Brain microvascular endothelial cell (primary cell): ENCODE measurements at places on chromosomes 5 and 9.

DNA sequence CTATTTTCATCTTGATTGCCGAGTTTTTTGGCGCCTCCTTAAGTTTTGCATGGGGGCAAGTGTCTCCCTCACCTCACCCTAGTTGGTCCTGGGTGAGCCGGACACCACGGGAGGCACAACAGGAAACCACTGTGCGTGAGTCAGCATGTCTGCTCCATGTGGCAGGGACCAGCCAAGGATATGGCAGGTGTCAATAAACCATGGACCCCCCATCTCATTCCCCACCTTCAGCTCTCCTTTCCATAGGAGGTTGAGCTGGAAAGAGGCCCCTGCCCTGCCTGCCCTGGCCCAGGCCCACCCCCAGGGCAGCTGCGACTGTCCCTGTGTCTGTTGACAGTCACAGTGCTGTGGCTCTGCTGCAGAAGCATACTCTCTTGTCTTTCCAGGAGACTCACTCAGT lies 3.1 kb downstream of the SPACA9 start:
- no peak for DNase-seq

DNA sequence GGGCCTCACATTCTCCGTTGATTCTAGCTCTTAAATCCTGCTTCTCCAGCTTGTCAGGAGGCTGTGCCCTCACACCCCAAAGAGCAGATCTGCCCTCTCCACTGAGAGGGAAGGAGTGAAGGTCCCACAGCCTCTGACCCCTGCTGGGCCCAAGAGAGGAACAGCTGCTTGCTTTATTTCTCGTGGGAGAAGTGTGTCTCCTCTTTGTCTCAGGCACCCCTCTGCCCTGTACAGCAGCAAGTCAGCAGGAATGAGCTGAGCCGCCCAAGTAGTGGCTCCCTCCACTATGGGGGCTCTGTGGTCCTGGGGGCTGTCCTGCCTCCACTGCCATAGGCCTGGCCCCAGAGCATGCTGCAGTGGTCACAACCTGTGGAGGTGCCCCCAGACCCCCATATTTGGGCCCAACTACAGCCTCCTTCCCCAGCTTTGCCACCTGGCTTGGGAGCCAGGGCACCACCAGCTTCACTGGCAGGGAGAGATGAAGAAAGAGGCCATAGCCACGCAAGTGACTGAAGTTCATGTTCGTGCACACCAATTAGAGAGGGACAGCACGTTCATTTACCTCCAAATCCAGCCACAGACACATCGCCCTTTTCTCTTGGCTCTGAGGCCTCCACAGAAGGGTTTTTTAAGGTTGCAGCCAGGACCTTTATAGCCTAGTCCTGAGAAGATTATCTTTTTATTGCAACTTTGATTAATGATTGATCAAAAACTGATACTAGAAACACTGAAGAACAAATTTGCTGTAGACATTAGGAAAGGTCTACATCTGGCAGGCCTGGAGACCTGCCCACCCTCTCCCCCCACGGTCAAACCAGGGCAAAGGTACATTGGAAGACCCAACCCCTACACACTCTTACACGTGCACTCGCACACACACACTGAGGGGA lies 27.5 kb downstream of the IRF1 start:
- DNase-seq = no peak

- peak; percentile 53 for DNase-seq
Measured at GRCh38 chr5:73201547-73202513, 28.8 kb downstream of the TMEM174 start.

GRCh38 chr9:106889061-106889590 lies 26.2 kb downstream of the ZNF462 start:
- no peak for DNase-seq

DNA sequence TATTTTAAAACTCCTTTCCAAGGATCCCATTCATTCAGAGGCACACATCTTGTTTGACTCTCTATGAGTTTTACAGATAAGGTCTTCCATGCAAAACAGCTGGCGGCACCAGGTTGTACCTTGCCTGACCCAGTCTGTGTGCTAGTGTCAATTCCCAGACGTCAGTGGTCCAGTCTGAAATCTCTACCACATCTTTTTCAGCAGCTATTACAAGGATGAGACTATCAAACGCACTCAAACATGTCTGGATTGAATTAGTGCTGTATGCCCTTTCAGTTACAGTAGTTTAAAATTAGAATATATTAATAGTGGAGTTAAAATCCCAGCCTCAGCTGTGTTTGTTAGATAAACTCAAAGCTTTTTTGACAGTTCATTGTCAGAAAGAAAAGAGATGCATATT lies 11.7 kb downstream of the CDC14B start:
- DNase-seq = no peak

GRCh38 chr5:155773680-155774079 lies 553.3 kb upstream of the SGCD start:
- DNase-seq = no peak

GRCh38 chr5:14759744-14760547 lies 95.4 kb downstream of the OTULIN start:
- no peak for DNase-seq

DNA sequence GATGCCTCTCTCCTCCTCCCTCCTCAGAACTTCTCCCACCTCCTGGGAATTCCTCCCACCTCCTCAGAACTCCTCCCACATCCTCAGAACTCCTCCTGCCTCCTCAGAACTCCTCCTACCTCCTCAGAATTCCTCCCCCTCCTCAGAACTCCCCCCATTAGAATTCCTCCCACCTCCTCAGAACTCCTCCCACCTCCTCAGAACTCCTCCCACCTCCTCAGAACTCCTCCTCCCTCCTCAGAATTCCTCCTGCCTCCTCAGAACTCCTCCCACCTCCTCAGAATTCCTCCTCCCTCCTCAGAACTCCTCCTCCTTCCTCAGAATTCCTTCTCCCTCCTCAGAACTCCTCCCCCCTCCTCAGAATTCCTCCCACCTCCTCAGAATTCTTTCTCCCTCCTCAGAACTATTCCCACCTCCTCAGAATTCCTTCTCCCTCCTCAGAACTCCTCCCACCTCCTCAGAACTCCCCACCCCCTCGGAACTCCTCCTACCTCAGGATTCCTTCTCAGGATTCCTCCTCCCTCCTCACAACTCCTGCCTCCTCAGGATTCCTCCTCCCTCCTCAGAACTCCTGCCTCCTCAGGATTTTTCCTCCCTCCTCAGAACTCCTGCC lies 23.9 kb downstream of the SLC46A2 start:
- no peak for DNase-seq

GRCh38 chr9:123482295-123482968 lies 126.4 kb downstream of the CRB2 start:
- no peak for DNase-seq

DNA sequence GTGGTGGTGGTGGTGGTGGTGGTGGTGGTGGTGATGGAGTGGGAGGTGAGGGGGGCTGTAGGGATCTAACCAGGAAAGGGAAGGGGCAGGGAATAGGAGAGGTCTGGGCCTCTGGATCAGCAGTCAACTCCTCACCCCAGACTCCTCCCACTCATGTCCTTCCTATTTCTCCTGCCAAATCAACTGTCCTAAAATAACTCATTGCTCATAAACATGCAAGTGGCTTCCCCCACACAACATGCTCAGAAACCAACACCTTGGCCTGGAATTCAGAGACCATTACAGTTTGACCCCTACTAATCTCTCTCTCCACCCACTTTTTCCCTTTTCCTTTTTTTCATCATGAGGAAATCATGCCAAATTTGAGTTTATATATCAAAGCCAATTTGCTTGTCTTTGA lies 8.4 kb upstream of the FSD1L start:
- peak; percentile 13 for DNase-seq

DNA sequence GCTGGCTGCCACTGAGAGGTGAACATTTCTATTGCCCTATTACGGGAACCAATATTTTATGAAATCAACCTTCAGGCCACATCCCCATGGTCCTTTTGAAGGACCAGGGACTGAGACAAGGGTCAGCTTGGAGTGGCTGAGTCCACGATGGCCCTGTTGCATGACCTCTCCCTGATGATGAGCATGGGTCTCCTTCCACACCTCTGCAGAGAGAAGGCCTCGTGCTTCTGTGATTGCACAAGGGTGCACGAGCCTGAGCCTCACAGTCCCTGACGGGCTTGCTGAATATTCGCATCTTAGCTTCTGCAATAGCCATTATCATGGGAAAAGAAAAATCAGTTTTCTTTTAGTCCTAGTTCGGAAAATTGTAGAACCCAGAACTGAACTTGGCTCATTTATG lies 255.0 kb upstream of the IRX2 start:
- DNase-seq = no peak
